A549 treated with RU486 at 1 μM for 4 hours (cell line): ENCODE measurements at places on chromosomes 1 and 21. TPM values are rescaled to one million over a fixed set of nuclear protein-coding genes. Genes with fewer than 3 reads are reported as not detected.

Gene ATXN7L2
- 1.6 to 2.8 TPM (median 2.3 TPM) in 5 replicates for total RNA-seq

Gene AZIN2
- total RNA-seq, result 0.45 to 1.2 TPM (median 0.77 TPM) in 5 replicates

Gene FAM163A
- total RNA-seq, result not detected in 5 replicates

Gene PGBD5
- 0.49 to 1.0 TPM (median 0.80 TPM) in 5 replicates for total RNA-seq

Gene CPTP
- total RNA-seq, result 13.1 to 20.9 TPM (median 18.3 TPM) in 5 replicates

Gene USH2A
- total RNA-seq, result not detected in 5 replicates

Gene C1orf146
- total RNA-seq, result not detected in 5 replicates

Gene DMBX1
- 0.71 to 1.2 TPM (median 1.0 TPM) in 5 replicates for total RNA-seq

Gene RSPO1
- total RNA-seq, result 0.03 to 0.15 TPM (median 0.09 TPM) in 4 of 5 replicates, not detected in the other

Gene SERTAD4
- total RNA-seq, result 0.63 to 1.5 TPM (median 0.89 TPM) in 5 replicates

Gene TAS1R1
- total RNA-seq, result not detected in 5 replicates
